Mammary epithelial cell (primary cell): ENCODE measurements at places on chromosomes 11 and 22. TPM values are rescaled to one million over a fixed set of nuclear protein-coding genes. Genes with fewer than 3 reads are reported as not detected.

The PISD gene
- total RNA-seq = 53.7 TPM

DNA sequence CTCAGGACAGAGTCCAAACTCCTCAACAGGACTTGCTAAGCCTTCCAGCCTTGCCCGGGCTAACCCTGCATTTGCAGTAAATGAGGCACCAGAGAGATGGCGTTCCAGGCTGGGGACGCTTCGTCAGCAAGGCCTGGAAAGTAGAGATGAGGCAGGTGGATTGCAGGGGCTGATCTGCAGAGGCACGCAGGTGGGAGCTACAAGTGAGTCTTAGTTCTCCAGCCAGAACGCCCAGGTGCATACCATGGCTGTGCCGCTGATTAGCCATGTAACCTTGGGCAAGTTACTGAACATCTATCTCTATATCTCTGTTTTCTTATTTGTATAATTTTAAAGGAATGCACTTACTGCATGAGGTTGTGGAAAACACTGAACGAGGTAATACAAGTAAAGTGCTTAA lies 52.7 kb upstream of the BARX2 start:
- no peak for DNase-seq

DNA sequence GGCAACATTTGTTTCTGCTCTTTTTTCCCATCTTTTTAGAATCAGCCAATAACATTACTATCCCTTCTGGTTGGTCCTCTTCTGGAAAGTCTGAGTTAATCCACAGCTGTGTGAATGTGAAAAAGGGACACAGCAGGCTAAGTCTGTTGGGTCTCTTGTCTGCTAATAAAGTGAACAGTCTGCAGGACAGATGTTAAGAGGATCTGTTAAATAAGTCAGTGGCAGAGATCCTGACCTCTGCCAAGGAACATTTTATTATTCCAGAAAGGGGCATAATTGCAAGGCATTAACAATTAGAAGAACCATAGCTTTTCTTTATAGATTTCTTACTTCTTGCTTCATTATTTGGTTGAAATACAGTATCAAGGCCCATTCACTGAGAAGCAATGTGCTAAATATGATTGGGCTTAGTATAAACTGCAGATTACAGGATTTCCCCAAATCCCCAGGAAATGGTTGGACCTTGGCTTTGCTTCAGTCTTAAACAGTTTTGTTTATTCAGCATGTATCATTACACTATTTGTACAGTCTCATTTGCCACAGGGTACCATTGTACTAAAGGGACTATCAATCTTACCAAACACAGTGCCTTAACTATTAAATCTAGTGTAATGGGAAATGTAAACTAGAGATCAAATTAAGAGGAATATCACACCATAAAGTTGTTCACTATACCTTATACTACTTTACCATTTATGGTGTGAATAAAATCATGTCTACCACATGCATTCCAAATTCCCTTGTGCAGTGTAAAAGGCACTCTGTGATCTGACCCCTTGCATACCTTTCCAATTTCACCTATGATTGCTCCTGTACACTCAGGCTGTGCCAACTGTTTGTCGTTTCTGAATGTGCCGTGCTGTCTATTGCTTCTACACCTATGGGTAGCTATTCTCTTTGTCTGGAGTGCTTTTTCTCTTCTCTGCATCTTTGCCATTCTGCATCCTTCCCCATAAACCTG lies 274.0 kb downstream of the SOX6 start:
- no peak for DNase-seq

- no peak for DNase-seq
These were observed 21.8 kb upstream of the UPK3A start for GRCh38 chr22:45262931-45263462.

GRCh38 chr11:114607753-114608459 lies 12.3 kb upstream of the NXPE4 start:
- peak; percentile 13 for DNase-seq

GRCh38 chr11:70372076-70372475 lies 26.3 kb upstream of the CTTN start:
- no peak for DNase-seq

The KCNJ1 gene
- total RNA-seq = not detected in 2 replicates

The PPFIBP2 gene
- 8.4 and 11.7 TPM in 2 replicates for total RNA-seq

The GSTT2B gene
- total RNA-seq = 15.8 TPM

GRCh38 chr11:36454941-36455631 lies 55.0 kb downstream of the TRAF6 start:
- no peak for DNase-seq

The GAS2L1 gene
- 14.0 and 29.7 TPM in 2 replicates for total RNA-seq

DNA sequence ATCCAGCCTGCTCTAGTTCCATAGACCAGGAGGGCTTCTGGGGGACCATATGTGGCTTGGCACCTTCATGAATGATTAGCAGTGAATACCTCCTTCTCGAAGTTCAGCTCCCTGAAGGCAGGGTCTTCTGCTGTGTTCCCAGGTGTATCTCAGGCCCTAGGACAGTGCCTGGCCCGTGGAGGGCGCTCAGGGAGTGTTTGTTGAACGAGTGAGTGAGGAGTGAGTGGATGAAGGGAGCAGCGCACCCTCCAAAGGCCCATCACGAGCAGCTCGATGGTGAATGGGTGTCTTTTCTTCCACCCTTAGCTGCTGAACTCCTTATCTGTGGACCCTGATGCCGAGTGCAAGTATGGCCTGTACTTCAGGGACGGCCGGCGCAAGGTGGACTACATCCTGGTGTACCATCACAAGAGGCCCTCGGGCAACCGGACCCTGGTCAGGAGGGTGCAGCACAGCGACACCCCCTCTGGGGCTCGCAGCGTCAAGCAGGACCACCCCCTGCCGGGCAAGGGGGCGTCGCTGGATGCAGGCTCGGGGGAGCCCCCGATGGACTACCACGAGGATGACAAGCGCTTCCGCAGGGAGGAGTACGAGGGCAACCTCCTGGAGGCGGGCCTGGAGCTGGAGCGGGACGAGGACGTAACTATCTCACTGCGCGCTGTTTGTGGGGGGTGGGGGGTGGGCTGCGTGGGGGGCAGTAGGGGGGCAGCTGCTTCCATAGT lies 9.5 kb downstream of the ANO1 start:
- no peak for DNase-seq

DNA sequence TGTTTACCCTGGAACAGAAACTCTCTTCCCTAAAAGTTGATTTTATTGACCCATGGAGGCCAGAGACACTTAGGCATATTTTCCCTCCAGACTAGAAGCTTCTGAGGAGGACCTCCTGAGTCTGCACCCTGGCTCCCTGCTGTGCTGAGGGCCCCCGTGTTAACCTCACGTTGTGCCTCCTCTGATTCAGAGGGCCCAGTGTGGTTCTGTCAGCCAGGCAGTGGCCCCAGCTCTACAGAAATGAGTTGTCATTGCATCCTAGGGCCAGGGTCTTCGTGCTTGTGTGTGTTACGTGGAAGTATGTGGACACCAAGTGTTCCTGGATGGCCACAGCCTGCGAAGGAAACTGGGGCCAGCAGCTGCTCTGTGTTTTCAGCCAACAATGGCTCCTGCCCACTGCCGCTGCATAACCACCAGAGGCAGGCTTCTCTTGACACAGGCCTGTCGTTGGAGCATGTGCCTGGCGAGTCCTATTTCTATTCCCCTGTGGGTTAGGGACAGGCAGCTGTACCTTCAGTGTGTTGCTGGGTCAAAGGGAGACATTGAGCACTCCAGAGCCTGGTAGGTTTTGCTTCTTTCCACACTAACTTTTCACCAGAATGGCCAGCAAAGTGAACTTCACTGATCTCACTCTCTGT lies 44.5 kb downstream of the MED15 start:
- no peak for DNase-seq
